ENCODE measurements at places on chromosomes 5 and 9. TPM values are rescaled to one million over a fixed set of nuclear protein-coding genes. Genes with fewer than 3 reads are reported as not detected.

DNA sequence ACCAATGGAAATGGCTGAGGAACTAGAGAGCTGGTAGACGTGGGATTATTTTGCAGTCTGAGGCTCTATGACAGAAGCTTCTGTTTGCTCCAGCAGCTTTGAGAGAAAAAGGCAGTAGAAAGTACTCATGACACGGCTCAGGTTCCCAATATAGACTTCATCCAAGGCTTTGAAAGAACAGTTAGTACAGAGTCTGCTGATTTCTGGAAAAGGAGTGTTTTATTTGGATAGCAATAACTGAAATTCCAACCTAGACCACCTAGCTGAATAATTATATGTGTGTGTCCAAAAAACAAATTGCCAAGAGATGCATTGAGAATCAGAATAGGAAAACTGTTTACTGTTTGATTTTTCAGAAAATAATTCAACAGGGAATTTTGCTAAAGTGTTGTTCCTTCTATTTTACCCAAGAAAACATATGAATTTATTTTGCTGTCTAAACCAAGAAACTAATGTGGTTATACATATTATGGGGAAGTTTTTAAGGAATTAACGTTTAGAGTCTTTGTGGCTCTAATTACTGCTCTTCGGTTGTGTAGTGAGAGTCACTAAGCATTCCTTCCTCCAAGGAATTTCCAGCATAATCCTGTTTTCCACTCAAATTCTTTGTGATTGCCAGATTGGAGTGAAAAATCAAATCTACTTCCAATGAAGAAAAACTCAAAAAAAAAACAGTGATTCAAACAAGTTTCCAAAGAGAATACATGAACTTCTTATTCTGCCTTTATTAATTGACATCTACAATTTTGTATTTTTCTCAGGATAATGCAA, 18.1 kb upstream of the MTX3 start:
- H3K4me1 ChIP-seq, result peaks cover 4% of the 10 kb centered on the region
- no peak overlapping the region for H3K4me3 ChIP-seq
- no peaks in the 10 kb centered on the region for H3K27me3 ChIP-seq
- H3K27ac ChIP-seq, result no peak overlapping the region
- H3K36me3 ChIP-seq, result peaks cover 5% of the 10 kb centered on the region
- DNase-seq, result no peak

GRCh38 chr5:170662966-170663365, 120.6 kb upstream of the GABRP start:
- H3K36me3 ChIP-seq, result no peaks in the 10 kb centered on the region
- no peak overlapping the region for H3K27ac ChIP-seq
- peaks cover 20% of the 10 kb centered on the region for H3K27me3 ChIP-seq
- H3K4me1 ChIP-seq, result no peaks in the 10 kb centered on the region

PCDHB7 gene
- total RNA-seq, result not detected

DNA sequence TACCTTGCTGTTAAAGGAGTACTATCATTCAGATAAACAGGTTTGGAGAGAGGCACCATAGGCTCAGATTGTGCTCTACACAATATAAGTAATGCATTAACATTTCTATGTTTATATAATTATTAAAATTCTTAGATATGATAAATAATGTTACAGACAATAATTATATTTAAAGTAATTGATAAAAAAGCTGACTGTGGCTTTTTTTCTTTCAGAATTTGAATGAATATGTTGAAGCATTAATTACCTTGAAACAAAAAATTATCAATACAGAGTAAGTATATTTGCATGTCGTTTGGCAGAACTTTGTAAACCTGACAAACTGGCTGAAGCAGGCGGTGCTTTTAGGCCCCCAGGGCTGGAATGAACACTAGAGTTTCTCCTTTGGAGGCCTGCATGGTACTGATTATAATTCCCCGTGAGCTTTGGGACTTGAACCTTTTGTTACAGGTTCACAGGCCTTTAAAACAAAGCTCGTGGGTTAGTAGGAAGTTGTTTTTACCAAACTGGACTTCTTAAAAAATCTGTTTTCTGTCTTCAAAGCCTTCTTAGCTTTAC, 13.8 kb downstream of the ICE1 start:
- no peak overlapping the region for H3K4me3 ChIP-seq
- DNase-seq, result no peak
- H3K36me3 ChIP-seq, result peaks cover 10% of the 10 kb centered on the region

DNA sequence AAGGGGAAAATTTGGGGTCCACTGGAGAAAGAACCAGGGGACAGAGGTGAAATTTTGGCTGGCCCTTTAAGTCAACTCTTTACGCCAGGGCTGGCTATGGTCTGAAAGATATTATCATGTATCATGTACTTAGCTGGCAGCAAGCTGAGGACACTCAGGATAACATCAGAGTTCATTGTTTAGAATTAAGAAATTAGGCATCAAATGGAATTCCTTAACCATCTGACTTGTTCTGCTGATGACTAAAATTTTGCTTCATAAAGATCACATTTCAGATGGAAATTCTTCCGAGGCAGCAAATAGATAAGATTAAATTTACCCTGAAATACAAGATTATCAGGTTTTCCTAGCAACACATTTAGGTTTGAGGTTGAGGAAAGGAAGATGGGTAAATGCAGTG, 269.4 kb upstream of the KLF9 start:
- no peak for DNase-seq
- H3K4me1 ChIP-seq, result no peaks in the 10 kb centered on the region
- peaks cover 5% of the 10 kb centered on the region for H3K27me3 ChIP-seq
- H3K4me3 ChIP-seq, result no peak overlapping the region
- no peaks in the 10 kb centered on the region for H3K36me3 ChIP-seq

Data from activated naive CD8-positive, alpha-beta T cell treated with anti-CD3 and anti-CD28 coated beads, Interleukin-2, amount 10 ng/mL, durations not matched to agents 7 days and 5 days (primary cell).